Hematopoietic multipotent progenitor cell treated with erythropoietin and hydrocortisone succinate and interleukin-3 and kit ligand, for 8 days (in vitro differentiated cells): ENCODE measurements at places on chromosomes 7 and 10.
A peak's percentile ranks its signal among the peaks of the same experiment; 100 is the strongest.

DNA sequence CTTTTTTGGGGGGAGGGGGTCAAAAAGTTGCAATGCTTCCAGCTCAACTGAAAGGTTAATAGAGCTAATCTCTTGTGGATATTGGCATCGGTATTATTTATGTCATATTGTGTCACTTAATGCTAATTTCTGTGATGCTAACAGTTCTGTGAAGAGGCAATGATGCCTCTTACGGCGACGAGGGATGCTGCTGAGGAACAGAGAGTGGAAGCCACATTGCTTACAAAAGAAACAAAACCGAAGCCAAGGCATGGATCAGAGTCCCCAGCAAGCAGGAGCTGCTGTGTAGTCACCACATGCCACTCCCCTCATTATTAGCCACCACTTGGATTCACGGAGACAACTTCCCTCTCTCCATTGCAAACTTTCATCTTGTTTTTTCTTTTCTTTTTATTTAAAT, 536.5 kb upstream of the MGMT start:
- DNase-seq, result no peak

GRCh38 chr10:11197878-11198277, 180.2 kb downstream of the CELF2 start:
- DNase-seq, result no peak

GRCh38 chr10:100655326-100655759, 90.0 kb upstream of the PAX2 start:
- no peak for DNase-seq

GRCh38 chr10:117432866-117433265, 57.6 kb upstream of the PDZD8 start:
- peak; percentile 78 for DNase-seq

DNA sequence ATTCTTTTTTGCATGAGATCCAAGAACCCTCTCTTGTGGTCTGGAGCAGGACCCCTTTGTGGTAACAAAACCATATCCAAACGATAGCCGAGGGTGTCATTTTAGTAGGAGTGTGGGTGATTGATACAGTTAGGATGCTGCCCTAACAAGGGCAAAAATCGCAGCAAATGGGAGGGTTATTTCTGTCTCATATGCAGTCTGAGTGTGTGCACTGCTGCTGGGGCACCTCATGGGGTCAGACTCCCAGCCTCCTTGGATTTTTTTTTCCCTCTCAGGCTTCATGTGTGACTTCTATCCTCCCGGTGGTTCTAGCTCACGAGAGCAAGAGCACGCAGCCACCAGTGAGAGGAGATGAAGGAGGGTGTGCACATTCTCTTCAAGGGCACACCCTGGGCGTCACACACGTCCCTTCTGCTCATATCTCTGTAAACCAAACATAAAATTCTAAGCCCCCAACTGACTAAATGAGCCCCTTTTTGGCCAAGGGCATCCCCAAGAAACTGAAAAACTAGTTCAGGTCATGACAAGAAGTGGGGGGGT, 28.6 kb upstream of the IL15RA start:
- DNase-seq, result peak; percentile 87

GRCh38 chr10:100970914-100971811, 1.9 kb downstream of the SEMA4G start:
- no peak for DNase-seq

DNA sequence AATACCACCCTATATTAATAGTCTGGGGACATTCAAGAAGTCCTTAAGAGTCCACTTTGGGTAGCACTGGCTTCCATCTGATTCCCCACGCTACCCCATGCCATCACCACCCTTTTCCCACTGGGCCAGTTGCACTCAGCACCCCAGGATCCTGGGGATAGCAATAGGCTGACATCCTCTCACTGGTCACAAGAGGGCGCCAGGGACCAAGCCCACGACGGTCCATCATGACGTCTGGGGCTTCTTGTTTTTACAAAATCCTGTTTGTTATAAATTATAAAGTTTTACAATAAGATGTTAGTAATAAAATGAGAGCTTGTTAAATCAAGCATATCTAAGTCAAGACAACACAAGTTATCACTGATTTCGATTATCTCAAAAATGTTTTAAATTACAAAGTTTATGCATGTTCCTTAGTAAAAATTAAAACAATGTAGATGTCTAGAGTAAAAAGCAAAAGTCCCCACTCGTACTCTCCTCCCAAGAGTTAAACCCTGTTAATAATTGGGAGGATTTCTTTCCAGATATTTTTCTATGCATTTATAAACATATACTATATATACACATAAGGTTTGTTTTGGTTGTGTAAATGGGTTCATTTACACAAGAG, 15.4 kb downstream of the GPNMB start:
- DNase-seq, result peak; percentile 78
